Activated CD4-positive, alpha-beta T cell treated with anti-CD3 and anti-CD28 coated beads for 36 hours (primary cell): ENCODE measurements at places on chromosomes 4 and X.
A peak's percentile ranks its signal among the peaks of the same experiment; 100 is the strongest.

DNA sequence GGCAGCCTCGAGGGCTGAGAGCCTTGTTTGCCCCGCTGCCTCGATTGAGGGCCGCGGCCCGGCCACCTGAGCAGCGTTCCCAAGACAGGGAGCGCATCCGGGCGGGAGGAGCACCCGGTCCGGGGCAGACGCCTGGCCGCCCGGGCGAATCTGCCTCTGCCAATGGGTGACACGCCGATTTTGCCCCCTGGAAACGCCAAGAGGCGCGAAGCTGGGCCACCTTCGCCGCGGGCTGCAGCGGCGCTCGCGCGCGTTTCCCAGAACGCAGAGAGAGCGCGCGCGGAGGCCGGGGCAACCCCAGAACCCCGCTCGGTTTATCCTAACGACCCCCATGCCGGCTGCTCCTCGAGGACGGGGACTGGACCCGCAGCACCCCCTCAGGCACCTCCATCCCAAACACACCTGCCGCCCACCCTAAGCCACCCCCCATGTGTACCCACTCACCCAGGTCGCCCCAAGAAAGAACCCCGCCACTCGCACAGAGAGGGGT, 575 bp downstream of the MAP7D2 start:
- peak; percentile 9 for DNase-seq

GRCh38 chr4:53221832-53222480, 143.9 kb downstream of the SCFD2 start:
- no peak for DNase-seq

DNA sequence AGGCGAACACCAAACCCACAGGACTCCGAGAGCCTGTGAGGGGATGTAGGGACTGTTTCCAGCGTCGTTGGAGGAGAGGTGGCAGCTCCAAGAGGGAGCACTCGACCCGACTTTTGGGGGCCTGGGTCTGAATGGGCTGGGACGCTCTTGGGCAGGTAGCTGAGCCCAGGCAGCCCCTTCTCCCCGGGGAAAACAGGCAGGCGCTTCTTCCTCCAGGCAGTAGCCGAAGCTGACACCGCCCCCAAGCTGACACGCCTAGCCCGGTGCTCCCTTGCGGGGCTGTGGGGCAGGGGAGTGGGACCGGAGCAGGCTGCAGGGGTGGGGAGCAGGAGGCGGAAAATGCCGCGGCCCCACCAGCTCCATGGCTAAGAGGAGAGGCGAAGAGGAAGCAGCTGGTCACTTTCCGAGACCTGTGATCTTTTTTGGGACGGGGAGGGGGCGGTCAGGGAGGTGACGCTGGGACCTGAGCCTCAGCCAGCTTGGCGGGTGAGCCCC, 4.2 kb downstream of the NKX1-1 start:
- no peak for DNase-seq

GRCh38 chr4:169225812-169226211, 44.9 kb downstream of the SH3RF1 start:
- no peak for DNase-seq

DNA sequence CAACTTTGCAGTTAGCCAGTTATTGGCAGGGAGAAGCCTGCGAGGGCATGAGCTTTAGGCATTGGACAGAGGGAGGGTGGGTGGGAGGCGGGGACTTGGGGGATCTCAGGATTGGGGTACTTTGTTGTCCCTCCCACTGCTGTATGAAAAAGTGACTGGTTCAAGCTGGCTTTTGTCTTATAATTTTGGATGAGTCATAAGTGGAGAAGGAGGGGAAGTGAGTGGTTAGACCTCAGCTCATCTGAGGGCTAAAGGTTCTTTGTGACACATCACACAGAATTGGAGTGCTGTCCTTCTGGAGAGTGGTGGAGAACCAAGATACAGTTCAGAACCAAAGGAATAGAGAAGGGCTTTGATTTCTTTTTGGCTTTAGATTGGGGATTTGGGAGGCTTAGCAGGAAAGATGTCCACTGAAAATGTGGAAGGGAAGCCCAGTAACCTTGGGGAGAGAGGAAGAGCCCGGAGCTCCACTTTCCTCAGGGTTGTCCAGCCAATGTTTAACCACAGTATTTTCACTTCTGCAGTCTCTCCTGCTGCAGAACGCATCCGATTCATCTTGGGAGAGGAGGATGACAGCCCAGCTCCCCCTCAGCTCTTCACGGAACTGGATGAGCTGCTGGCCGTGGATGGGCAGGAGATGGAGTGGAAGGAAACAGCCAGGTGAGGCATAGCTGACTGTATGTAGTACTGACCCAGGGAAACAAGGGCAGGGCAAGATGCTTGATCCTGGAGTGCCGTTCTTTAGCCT, at the start of gene SLC4A4:
SLC4A4 (plus strand) TSS at position 175 of the 748 bp plus-strand sequence.
- DNase-seq: no peak

- DNase-seq: no peak
These were observed 1318.5 kb downstream of the STIM2 start for GRCh38 chr4:28179126-28179525.

DNA sequence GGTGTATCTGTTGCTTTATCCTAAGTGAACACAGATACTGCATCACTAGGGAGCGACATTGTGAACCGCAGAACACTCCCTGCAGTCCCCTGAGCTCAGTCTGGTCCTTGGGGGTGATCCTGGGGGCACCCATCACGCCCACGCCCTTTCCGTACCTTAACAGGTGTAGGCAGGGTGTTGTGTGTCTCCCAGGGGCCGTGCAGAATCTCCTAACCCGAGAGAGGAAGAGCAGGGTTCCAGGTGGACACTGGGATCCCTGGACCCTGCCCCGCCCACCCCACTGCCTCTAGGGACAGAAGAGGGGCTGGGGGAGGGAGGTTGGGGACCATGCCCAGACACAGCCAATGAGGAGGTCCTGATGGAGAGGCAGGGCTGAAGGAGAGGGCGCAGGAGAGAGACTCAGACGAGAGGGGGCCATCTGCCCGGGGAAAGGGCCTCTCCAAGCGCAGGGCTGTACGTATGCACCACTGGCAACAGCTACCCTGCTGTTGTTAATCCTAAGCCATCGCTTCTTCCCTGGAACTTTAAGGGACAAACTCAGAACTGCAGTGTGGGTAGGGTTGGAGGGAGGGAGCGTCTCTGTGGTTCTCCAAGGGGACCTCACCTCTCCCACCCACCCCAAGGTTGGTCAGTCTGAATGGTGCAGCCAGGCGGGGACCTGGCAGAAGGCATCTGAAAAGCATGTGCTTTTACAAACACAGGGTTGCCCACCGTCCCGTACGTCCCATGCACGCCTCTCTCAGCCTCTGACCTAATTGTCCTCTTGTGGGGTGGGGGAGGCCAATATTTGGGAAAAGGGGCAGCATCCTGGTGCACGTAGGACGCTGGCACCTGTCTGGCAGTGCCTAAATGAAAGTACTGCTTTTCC, 2.5 kb downstream of the P2RY8 start:
- peak; percentile 71 for DNase-seq

DNA sequence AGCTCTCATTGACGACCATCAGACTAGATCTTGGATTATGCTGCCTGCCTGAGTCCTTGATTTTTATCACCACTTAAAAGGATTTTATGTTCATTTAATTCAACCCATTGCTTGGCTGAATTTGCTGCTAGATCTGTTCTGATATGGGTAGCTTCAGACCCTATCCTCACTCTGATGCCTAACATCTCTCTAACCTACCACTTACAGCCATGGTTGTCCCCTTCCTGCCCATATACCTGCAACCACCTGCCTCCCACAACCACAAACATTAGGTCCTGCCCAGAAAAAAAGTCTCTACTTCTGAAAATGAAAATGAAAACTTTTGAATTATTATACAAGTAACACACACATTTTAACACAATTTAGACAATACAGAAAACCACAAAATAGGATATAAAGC, 310.8 kb downstream of the HNRNPD start:
- no peak for DNase-seq

DNA sequence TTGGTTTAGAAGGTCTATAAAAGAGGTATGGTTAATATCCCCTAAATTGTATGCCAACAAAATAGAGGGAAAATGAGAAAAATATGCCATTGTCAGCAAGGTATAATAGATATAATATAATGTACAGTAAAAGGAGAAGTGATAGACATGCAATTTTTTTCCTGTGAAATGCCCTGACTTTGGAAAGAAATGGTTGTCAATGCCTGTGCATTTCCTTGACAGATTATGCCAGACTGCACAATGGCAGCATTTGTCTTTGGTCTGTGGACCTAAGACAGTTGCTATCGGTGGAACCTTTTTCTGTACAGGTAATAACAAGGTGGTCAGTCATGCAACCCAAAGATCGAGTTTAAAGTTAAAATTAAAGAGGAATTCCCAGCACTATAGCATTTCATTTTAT, 301.7 kb downstream of the CFAP299 start:
- no peak for DNase-seq

GRCh38 chr4:26272654-26273615, 47.9 kb upstream of the RBPJ start:
- DNase-seq: no peak

GRCh38 chrX:53288189-53288588, 6.8 kb upstream of the IQSEC2 start:
- DNase-seq: peak; percentile 30

DNA sequence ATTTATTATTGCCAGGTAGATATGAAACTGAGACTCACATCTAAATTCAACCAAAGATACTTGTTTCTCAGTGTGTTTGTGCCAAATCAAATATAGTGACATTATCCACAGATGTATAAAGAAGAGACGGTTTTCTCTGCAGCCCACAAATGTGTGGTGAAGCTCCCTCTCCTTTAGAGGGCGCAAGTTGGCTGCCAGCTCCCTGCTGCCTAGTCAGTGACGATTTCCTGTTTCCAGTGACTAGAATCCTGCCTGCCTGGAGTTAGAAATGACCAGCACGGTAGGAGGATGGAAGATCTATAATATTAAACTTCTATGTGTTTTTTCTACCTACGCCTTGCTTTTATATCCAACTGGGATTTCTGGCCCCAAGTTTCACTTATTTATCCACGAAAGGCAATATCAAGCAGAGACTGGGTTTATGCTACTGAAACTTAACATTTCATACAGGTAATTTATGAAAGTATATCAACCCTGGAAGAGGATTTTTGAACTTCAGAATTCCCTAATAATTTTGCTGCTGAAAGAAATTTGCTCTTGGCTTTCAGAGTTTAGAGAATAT, 1793.7 kb upstream of the TENM3 start:
- peak; percentile 26 for DNase-seq

DNA sequence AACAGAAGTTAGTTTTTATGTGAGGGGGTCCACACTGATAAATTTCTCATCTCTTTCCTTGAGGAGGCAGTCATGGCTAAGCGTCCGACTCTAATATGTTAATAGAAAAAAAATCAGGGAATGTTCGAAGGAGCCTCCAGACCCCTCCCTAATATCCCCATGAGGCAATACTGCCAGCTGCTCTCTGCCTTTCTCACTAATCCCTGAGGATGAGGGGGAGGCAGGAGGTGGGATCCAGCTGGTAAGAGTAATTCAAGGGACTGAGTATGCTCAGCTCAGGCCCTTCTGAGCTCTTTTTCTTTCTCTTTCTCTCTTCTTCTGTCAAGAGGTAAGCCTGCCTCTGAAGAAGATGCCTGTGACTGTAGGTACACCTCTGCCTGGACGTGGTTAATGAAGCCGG, 51.7 kb downstream of the PIR start:
- DNase-seq: no peak

DNA sequence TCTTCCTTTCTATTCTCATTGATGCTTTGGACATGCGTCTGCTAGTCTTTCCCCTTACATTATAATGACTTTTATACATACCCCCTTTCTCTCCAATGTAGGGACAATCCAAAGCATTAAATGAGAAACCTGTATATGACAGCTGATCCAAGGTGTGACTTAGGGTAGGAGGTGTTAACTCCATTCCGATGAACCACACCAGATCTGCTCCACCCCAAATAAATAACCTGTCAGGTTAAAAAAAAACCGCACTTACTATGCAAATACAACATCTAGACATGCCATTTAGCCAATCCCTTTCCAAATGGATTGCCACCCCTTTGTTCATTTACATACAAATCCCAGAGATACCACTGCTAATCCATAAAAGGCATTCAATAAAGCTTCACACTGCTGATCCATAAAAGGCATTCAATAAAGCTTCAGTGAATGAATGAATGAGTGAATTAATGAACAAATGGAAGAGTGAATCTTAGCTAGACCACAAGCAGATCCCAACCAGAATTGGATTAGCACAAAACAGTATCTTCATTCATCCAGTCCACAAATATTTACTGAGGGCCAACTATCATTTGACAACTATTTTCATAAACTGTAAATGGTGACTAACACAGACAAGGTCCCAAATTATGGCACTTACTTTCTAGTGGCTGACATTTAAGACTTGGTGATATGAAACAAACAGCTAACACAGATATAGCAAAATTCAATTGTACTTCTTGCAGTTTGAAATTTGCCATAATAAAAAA, 158.9 kb upstream of the MAP3K15 start:
- no peak for DNase-seq

- DNase-seq: no peak
These were observed 170.3 kb downstream of the VEGFC start for GRCh38 chr4:176622251-176622948.

GRCh38 chr4:57064811-57065711, 45.1 kb downstream of the IGFBP7 start:
- DNase-seq: no peak

DNA sequence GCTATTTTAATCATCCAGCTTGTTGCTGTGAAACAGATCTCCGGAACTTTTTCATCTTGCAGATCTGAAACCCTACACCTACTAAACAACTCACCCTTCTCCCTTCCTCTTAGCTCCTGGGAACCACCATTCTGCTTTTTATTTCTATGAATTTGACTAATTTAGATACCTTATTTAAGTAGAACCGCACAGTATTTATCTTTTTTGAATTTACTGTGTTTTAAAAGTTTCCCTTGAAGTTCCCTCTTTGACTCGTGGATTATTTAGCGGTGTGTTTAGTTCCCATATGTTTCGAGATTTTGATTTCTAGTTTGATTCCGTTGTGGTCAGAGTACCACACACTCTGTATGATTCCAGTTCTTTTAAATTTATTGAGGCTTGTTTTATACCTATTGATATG, 44.6 kb downstream of the EIF2S3 start:
- DNase-seq: no peak

DNA sequence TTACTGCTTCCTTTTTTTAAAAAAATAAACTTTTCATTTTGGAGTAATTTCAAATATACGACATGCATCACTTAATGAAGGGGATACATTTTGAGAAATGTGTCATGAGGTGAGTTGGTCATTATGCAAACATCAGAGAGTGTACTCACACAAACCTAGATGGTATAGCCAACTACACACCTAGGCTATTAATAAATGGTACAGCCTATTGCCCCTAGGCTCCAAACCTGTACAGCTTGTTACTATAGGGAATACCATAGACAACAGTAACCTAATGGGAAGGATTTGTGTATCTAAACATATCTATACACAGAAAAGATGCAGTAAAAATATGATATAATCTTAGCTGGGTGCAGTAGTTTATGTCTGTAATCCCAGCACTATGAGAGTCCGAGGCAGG, 29.1 kb downstream of the SETD7 start:
- DNase-seq: no peak
